ENCODE measurements at places on chromosomes 7 and 10. TPM values are rescaled to one million over a fixed set of nuclear protein-coding genes. Genes with fewer than 3 reads are reported as not detected.
A peak's percentile ranks its signal among the peaks of the same experiment; 100 is the strongest.

GRCh38 chr10:124042656-124043309 is 50.6 kb downstream of the CHST15 start:
- no peak for DNase-seq
- H3K4me1 ChIP-seq = peaks cover 2% of the 10 kb centered on the region
- H3K36me3 ChIP-seq = no peaks in the 10 kb centered on the region
- no peak overlapping the region for H3K4me3 ChIP-seq
- no peaks in the 10 kb centered on the region for H3K27me3 ChIP-seq

- no peaks in the 10 kb centered on the region for H3K4me1 ChIP-seq
- no peak for DNase-seq
- H3K4me3 ChIP-seq = no peak overlapping the region
- H3K36me3 ChIP-seq = no peaks in the 10 kb centered on the region
Measured at GRCh38 chr10:44289125-44289524, 95.8 kb downstream of the CXCL12 start.

- peak within 1 kb of the TSS; percentile 76 for H3K27ac ChIP-seq
- no peak within 1 kb of the TSS for H3K4me3 ChIP-seq
- peaks cover 21% of the 10 kb centered on the region for H3K4me1 ChIP-seq
- H3K27me3 ChIP-seq = no peaks in the 10 kb centered on the region
- no peaks in the 10 kb centered on the region for H3K36me3 ChIP-seq
Measured at GRCh38 chr10:89327803-89328441, at the start of gene IFIT3. Gene IFIT3, plus strand, starts transcription at chr10:89327997. Its CDS starts 77 bp downstream, at chr10:89328074.

DNA sequence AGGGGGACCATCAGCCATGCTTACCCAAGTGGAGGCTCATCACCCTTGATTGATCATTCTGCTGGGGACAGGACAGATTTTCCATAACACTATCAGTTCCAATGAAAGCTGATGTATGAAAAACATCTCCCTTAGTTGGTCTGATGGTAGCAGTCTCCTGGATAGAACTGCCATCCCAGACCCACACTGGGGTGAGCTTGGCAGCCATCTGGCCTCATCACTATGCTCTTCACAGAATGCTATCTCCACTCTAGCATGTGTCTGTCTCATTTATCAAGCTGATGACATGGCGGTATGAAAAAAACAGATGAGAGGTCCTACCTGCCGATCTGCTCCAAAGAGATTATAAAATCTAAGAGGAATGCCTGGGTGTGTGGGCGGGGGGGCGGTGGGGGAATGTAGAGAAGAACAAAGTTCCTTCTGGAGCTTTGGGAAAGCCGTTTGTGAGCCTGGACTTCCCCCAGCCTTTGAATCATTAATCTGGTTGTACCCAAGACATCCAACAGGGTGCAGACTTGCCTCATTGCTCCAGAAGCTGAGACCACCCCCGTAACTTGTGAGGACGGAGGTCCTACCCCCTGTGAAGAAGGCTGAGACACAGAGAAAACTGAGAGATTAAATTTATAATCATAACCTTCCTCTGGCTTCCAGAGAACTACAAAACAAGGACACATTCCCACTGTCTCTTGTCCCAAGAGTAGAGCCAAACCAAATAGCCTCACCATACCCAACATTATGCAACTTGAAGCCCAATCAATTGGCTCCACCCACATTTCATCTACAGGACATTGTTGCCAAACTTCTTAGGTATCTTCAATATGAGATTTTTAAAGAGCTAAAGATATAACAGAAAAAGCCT is 340.8 kb downstream of the KCNMA1 start:
- H3K27me3 ChIP-seq = no peaks in the 10 kb centered on the region
- peak; percentile 82 for DNase-seq
- no peak overlapping the region for H3K27ac ChIP-seq
- H3K4me3 ChIP-seq = no peak overlapping the region
- peaks cover 54% of the 10 kb centered on the region for H3K4me1 ChIP-seq

DNA sequence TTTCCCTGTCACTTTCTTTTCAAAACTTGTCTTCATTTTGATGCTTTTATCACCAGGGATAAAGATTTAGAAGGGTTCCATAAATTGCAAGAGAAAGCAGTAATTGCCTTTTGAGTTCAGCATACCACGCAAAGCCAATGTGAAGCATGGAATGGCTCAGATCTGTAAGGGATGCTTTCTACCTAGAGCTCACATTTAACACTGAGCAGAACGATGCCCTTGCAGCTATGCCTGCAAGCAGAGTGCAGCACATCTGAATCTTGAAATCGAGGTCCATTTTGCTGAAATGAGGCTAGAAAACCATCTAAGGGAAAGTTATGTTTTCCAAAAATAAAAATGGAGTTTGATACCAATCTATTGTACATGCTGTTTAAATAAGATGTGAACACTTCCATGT is 171.2 kb upstream of the CELF2 start:
- H3K4me1 ChIP-seq = no peaks in the 10 kb centered on the region
- no peak for DNase-seq
- H3K27ac ChIP-seq = no peak overlapping the region
- H3K36me3 ChIP-seq = no peaks in the 10 kb centered on the region

- no peak overlapping the region for H3K27ac ChIP-seq
- H3K27me3 ChIP-seq = no peaks in the 10 kb centered on the region
- H3K36me3 ChIP-seq = no peaks in the 10 kb centered on the region
- peaks cover 19% of the 10 kb centered on the region for H3K4me1 ChIP-seq
- no peak overlapping the region for H3K4me3 ChIP-seq
- DNase-seq = no peak
Measured at GRCh38 chr10:14035506-14035905, 295.2 kb downstream of the FRMD4A start.

DNA sequence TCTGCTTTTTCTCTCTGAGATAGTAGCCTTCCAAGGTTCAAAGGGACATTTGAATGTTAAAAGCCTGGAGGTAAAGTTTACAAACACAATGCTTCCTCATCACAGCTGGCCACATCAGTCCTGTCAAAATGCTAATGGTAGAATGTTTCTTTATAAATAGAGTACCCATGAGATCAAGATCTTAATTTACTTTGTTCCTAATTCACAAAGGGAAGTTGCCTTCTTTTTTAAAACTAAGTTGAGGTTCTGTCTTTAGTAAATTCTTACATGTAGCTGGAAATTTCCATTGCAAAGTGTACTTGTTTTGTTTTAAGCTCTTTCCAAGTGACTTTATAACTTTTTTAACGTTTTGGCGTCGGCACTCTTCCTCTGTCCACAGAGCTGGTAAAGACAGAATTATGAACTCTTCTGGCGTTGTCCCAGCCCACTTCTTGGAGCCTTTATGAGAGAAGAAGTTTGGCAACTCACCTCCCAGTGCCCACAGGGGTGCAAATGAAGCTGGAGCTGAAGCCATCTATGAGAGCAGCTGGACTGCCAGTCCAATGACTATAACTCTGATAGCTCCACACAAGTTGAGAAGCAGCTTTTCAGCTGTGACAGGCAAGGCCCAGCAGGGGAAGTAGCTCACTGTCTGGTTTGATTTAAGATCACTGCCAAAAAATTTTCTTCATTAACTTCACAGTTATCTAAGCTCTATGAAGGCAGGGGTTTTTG is 23.3 kb downstream of the FZD1 start:
- H3K27me3 ChIP-seq = no peaks in the 10 kb centered on the region
- no peaks in the 10 kb centered on the region for H3K4me1 ChIP-seq
- no peak for DNase-seq
- H3K4me3 ChIP-seq = no peak overlapping the region

DNA sequence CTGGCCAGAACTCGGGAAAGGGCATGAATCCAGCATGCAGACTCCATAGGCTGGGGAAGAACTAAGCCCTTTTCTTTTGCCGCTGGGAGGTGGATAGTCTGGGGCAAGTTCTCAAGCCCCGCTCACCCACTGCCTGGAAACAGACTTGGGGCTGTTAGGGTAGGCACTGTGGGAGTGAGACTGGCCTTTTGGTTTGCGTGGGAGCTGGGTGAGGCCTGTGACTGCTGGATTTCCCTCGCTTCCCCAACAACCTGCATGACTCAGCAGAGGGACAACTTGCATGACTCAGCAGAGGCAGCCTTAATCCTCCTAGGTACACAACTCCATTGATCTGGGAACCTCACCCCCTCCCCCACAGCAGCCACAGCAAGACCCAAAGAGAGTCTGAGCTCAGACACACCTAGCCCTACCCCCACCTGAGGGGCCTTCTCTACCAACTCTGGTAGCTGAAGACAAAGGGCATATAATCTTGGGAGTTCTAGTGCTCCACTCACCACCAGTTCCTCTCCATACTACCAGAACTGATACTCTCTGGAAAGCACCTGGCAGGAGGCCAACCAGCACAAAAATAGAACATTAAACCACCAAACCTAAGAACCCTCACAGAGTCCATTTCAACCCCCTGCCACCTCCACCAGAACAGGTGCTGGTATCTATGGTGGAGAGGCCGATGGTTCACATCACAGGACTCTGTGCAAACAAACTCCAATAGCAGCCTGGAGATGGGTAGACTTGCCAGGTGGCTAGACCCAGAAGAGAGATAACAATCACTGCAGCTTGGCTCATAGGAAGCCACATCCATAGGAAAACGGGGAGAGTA is 81.4 kb upstream of the LAMB4 start:
- H3K4me1 ChIP-seq = peaks cover 31% of the 10 kb centered on the region
- H3K4me3 ChIP-seq = no peak overlapping the region
- H3K36me3 ChIP-seq = no peaks in the 10 kb centered on the region
- H3K27me3 ChIP-seq = no peaks in the 10 kb centered on the region

GRCh38 chr10:100732241-100732596 is 13.2 kb upstream of the PAX2 start:
- no peak overlapping the region for H3K27ac ChIP-seq
- H3K4me1 ChIP-seq = peaks cover 21% of the 10 kb centered on the region
- no peaks in the 10 kb centered on the region for H3K27me3 ChIP-seq
- no peak overlapping the region for H3K4me3 ChIP-seq
- DNase-seq = no peak

- H3K27me3 ChIP-seq = no peaks in the 10 kb centered on the region
- H3K36me3 ChIP-seq = no peaks in the 10 kb centered on the region
- peak; percentile 62 for DNase-seq
- peak overlapping the region; percentile 71 for H3K4me3 ChIP-seq
- peaks cover 23% of the 10 kb centered on the region for H3K4me1 ChIP-seq
Measured at GRCh38 chr7:29564496-29565223, 1.0 kb downstream of the PRR15 start.

GRCh38 chr10:15572531-15573045 is 147.1 kb downstream of the ITGA8 start:
- H3K27ac ChIP-seq = no peak overlapping the region
- no peak for DNase-seq
- no peaks in the 10 kb centered on the region for H3K27me3 ChIP-seq
- H3K4me3 ChIP-seq = no peak overlapping the region
- H3K36me3 ChIP-seq = no peaks in the 10 kb centered on the region

- H3K27ac ChIP-seq = no peak overlapping the region
- peaks cover 20% of the 10 kb centered on the region for H3K4me1 ChIP-seq
- no peaks in the 10 kb centered on the region for H3K27me3 ChIP-seq
- H3K4me3 ChIP-seq = no peak overlapping the region
- no peak for DNase-seq
- no peaks in the 10 kb centered on the region for H3K36me3 ChIP-seq
Measured at GRCh38 chr10:70952401-70952800, 64.0 kb upstream of the PCBD1 start.

GRCh38 chr7:99579281-99579955 is 18.6 kb upstream of the TMEM225B start:
- no peaks in the 10 kb centered on the region for H3K27me3 ChIP-seq
- no peaks in the 10 kb centered on the region for H3K4me1 ChIP-seq
- H3K36me3 ChIP-seq = no peaks in the 10 kb centered on the region

- no peaks in the 10 kb centered on the region for H3K4me1 ChIP-seq
- DNase-seq = no peak
- no peaks in the 10 kb centered on the region for H3K36me3 ChIP-seq
- no peak overlapping the region for H3K27ac ChIP-seq
Measured at GRCh38 chr7:44733708-44734481, 14.8 kb upstream of the ZMIZ2 start.

DNA sequence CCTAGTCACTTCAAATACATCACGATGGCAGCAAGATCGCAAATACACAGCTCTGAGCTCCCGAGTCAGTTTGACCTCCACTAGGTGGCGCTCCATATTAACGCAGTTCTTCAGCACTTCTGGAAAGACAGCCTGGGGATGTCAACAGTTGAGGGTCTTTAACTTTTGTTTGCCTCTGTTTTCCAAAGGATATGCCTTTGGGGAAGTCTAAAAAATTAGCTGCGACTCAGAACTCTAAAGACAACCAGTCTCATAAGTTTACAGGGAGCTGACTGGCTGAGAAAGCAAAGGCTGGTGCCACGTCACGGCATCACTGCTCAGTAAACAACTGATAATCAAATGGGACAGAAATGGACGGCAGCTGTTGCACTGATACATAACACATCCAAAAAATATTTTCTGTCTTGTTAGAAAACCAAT is 458.8 kb downstream of the SORCS1 start:
- H3K4me1 ChIP-seq = no peaks in the 10 kb centered on the region
- H3K27me3 ChIP-seq = no peaks in the 10 kb centered on the region
- peak; percentile 56 for DNase-seq
- H3K36me3 ChIP-seq = no peaks in the 10 kb centered on the region

- no peak for DNase-seq
- H3K4me1 ChIP-seq = no peaks in the 10 kb centered on the region
- H3K27me3 ChIP-seq = no peaks in the 10 kb centered on the region
- no peak overlapping the region for H3K27ac ChIP-seq
Measured at GRCh38 chr7:70072220-70072619, 473.9 kb downstream of the AUTS2 start.

The SORCS1 gene
- not detected for total RNA-seq

The CADPS2 gene
- 3.6 TPM for total RNA-seq

The CDNF gene
- 3.4 TPM for total RNA-seq

The MTURN gene
- 2.2 TPM for total RNA-seq

The RHOBTB1 gene
- total RNA-seq = 19.9 TPM

The ENKUR gene
- total RNA-seq = 0.72 TPM

The MARVELD1 gene
- total RNA-seq = 19.6 TPM

The SPDYE3 gene
- total RNA-seq = not detected

The ADRA2A gene
- total RNA-seq = 0.67 TPM

The GPNMB gene
- 1.2 TPM for total RNA-seq

The ICA1 gene
- total RNA-seq = 34.2 TPM

The CYP2C8 gene
- total RNA-seq = 0.37 TPM

The PSMC2 gene
- 208 TPM for total RNA-seq

The CALHM1 gene
- not detected for total RNA-seq

Data from Caco-2 (cell line).